ENCODE measurements at places on chromosomes 2 and 18.

DNA sequence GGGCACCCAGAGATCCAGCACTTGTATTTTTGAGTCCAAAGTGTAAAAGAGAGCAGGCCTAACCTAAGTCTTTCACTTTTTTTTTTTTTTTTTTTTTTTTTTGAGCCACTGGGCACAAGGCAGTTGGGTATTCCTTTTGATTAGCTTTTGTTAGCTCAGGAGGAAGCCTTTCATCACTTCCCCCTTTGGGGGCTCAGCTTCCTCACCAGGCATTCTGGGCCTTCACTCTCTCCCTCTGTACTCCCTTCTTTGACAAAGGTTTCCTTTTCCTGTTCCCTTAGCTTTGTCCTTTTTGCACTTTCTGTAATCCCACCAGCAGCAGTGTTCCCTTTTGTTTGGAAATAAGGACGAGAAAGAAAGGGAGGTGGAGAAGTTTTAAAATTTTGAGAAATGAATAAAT is 88.2 kb downstream of the PKP4 start:
- no peak for DNase-seq

DNA sequence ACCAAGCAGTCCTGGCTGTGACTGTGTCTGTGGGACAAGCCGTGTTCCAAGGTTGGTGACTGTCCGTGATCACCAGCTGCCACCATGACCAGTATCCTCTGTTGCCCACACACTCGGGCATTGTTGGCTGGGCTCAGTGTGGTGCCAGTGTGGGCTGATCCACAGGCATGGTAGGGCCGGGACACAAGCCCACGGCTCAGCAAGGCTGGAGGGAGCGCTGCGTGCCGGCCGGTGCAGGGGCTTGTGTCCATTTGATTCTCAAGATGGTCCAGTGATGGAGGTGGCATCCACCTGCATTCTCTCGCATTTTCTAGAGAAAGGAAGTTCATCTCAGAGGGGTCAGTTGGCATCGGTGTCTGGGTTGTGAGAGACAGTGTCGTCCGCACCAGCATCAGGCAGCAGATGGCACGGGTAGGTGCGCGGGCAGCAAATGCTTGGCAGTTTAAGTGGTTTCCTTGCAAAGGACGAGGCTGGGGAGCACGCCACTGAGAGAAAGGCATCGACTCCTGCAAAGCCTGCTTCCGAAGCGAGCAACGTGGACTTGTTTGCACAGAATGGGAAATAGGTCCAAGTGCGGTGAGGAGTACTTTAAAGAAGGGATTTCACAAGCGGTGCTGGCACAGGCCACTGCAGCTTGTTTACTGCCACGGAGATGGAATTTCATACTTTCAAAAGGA is 20.9 kb downstream of the TWIST2 start:
- DNase-seq: no peak

- DNase-seq: no peak
These were observed 26.5 kb downstream of the LDAH start for GRCh38 chr2:20796374-20796791.

DNA sequence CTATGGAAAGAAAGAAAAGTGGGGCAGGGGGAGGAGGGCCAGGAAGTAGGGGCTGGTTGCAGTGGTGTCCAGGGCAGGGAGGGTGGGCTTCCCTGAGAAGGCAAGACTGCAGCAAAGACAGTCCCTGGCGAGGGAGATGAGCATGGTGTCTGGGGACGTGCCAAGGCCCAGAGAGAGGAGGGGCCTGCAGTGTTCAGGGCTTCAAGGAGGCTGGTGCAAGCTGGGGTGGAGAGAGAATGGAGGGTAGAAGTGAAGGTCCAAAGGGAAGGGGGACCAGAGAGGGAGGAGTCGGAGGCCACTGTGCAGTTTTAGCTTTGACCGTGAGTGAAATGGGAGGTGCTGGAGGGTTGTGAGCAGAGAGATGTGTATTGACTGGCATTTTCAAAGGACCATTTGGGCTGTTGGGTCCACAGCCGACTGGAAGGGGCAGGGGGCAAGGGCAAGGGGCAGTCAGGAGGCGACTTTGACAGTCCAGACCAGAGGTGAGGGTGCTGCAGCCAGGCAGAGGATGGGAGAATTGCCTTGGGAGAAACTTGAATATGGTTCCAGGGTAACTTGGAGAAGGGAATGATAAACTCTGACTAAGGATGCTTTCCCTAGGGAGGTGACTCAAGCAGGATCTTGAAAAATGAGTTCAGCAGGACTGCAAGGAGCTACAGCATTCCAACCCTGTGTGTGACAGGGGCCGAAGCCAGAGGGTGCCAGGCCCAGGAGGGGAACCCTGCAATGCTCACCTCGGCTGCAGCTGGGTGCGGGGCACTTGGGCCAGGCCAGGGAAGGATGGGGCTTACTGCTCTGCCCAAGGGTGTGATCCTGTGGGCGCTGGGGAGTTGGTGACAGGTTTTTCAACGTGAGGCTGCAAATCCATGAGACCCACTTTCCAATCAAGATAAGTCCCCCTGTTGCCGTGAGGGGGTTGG is 177.1 kb upstream of the HAAO start:
- no peak for DNase-seq

DNA sequence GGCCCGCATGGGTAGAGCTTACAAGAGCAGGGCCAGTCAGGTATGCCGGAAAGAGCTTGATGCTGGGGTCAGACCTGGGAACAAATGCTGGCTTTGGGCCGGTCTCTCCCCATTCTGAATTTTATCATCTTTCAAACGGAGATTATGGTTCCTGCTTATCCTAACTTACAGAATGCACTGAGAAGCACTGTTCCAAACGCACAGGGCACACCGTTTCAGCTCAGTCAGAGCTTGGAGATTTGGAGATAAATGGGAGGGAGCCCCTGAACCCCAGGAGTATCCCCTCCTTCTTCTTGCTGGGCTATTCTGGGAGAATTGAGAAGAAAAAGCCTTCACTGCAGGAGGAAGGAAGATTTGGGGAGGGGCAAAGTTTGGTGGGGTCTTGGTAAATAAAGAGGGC is 169.4 kb downstream of the DDX1 start:
- no peak for DNase-seq

DNA sequence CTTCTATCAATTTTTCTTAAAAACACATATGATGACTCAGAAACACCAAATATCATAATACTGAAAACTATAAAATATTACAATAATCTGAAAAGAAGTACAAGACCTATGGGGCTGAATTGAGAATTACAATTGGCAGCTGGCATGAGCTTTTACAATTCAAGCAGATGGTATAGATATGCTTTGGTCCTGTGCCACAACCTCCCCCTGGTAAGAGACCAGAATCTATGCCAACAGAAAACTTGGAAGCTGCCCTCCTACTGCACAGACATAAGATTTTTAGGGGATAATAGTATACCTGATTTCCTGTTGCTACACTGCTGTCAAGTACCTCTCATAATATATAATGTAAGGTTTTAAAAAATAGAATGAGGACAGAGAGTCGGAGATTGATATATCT is 46.8 kb upstream of the CDH7 start:
- DNase-seq: no peak

DNA sequence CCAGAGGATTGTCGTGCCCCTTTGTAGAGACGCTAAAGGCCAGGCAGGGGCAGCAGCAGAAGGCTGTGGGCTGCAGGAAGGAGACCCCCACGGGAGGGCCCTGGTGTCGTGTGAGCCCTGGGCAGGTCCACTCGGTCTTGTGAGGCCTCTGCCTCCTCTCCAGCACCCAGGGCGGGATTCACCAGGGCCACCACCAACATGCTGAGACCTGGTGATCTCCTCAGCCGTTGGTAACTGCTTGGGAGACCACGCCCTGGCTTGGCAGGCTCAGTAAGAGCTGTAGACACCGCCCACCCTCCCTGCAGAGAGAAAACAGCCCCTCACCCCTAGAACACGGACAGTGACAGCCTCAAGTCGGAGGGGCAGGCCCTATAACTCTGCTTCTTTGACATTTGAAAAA is 21.1 kb downstream of the MBP start:
- no peak for DNase-seq

GRCh38 chr2:239946864-239947728 is 78.0 kb downstream of the NDUFA10 start:
- no peak for DNase-seq

DNA sequence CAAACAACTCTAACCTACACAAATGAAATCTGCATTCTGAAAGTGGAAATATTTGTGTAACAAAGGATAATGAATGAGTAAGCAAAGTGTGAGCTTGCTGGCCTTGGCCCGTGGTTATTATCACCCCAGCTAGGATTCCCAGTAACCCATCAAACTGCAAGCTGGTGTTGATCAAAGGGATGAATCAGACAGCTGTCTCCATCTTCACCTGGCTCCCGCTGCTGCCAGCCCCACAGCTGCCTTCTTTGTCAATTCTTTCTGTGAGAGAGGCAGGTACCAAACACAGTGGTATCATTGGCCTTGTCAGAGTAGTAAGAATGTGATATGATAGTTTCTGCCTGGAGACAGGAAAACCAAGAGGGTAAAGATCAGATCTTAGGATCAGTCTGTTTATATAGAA is 25.2 kb upstream of the RGPD4 start:
- no peak for DNase-seq

- no peak for DNase-seq
These were observed 864 bp downstream of the LBH start for GRCh38 chr2:30231996-30232800.

DNA sequence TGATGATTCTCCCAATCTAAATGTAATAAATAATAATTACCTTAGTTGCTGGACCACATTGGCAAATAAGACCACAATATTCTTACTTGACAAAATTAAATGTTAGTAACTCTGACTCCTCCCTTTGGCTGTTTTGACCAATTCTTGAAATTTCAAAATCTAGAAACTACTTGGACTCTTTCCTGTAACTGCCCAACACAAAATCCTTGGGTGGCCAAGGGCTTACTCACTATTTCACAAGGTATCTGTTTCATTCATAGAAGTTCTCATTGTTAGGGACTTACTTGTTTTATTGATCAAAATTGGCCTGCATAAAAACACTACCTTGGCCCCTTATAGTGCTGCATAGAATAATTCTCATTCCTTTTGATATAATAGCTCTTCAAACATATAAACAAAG is 19.4 kb downstream of the CDH20 start:
- DNase-seq: no peak

GRCh38 chr18:78309924-78310323 is 669.7 kb upstream of the SALL3 start:
- DNase-seq: no peak

- no peak for DNase-seq
These were observed 204.7 kb downstream of the TGIF1 start for GRCh38 chr18:3654442-3655253.

DNA sequence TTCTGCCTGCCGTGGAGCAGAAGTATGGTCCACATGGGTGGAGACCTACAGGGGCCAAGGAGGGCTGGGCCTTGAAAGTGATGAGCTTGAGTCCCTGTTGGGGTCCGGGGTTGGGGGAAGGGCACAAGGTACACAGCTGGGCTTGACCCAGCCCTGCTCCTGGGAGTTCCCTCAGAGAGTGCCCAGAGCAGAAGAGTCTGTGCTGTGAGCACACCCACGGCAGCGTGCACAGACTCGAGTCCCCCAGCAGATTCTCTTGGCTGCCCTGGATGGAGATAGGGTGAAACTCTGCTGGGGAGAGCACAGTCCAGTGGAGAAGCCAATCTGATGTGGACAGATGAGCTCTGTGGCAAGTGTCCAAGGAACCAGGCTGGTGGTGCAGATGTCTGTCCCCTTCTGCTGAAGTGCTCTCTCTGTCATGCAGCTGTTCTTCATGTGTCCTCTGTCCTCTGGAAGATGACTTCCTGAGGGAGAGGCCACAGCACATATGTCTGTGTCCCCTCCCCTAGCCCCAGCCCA is 27.5 kb downstream of the INPP4A start:
- no peak for DNase-seq

DNA sequence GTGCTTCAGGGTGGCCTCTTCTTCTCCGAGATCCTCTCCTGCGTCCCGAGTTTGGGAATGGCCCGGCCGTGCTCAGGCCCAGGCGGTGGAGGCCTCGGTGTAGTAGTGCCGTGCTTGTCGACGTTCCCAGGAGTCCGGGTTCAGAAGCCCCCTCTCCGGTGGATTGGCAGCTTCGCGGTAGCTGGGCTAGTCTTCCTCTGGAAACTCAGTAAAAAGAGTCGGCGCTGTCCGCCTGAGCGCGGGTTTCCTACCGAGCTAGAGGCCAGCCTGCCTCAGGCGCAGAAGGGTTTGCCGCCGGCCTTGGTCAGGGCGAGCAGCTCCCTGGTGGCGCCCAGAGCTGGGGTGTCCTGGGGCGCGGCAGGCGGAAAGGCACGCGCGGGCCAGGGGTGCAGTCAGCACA is 3.2 kb downstream of the RALBP1 start:
- no peak for DNase-seq

- DNase-seq: no peak
These were observed 575.9 kb upstream of the ZEB2 start for GRCh38 chr2:145095641-145096435.

DNA sequence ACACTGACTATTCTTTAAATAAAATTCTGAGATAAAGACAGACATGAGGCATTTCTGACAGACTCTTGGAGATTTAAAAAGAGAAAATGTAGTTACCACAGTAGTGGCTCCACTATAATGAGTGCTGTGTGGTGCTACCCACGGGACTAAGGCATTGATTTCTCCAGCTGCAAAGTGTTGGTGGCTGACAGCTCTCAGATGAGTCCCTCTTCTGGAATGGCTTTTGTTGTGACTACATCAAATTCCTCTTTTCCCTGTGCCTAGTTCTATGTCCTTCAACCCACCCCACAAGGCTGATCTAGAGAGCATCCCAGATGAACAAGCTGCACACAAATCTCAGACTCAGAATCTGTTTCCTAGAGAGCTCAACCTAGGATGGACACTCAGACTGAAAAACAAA is 884.8 kb upstream of the ZEB2 start:
- no peak for DNase-seq

DNA sequence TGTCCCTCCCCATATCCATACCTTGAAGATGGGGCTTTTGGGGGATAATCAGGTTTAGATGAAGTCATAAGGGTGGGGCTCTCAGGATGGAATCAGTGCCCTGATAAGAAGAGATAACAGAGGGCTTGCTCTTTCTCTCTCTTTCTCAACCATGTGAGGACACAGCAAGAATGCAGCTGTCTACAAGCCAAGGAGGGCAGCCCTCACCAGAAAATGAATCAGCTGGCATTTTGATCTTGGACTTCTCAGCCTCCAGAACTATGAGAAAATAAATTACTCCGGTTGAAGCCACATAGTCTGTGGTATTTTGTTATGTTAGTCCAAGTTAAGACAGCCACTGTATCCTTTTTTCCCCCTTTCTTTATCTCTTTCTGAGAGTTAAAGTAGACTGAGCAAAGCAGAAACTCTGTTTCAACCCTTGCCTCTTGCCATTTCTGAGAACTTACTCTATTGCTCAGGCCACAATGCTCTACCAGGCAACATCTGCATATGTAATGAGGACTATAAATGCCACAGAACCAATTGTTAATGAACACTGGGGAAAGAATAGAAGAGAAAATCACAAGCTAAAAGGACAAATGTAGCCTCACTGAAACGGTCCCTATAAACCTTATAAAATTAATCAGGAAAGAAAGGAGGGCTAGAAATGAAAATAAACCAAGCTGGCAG is 56.9 kb downstream of the SRBD1 start:
- DNase-seq: no peak

GRCh38 chr2:191664823-191665677 is 12.9 kb upstream of the NABP1 start:
- DNase-seq: no peak

GRCh38 chr2:31764169-31764568 is 183.4 kb upstream of the SRD5A2 start:
- no peak for DNase-seq

Measured in smooth muscle cell of the brain vasculature (primary cell).